ENCODE measurements at places on chromosomes 3 and 15. TPM values are rescaled to one million over a fixed set of nuclear protein-coding genes. Genes with fewer than 3 reads are reported as not detected.
A peak's percentile ranks its signal among the peaks of the same experiment; 100 is the strongest.

The CCRL2 gene
- total RNA-seq, result 1.4 TPM

The TRIM42 gene
- total RNA-seq, result not detected

The TMCO5A gene
- not detected for total RNA-seq

The TM6SF1 gene
- 6.5 TPM for total RNA-seq

The SUCLG2 gene
- total RNA-seq, result 122 TPM

The HTD2 gene
- 14.9 TPM for total RNA-seq

The GOLGA8Q gene
- 1.1 TPM for total RNA-seq

The SLC24A5 gene
- not detected for total RNA-seq

The TGM4 gene
- total RNA-seq, result not detected

The ABHD6 gene
- total RNA-seq, result 9.1 TPM

The GOLGA6L7 gene
- total RNA-seq, result not detected

DNA sequence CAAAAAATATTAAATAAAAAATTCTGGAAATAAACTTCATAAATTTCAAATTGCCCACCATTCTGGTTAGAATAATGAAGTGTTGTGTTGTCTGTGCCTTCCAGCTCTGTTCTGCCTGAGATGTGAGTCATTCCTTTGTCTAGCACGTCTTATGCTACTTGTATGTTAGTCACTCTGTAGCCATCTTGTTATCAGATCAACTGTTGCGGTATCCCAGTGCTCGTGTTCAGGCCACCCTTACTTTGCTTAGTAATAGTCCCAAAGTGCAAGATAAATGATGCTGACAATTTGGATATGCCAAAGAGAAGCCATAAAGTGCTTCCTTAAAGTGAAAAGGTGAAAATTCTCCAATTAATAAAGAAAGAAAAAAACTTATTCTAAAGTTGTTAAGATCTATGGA lies 527.5 kb downstream of the NAALADL2 start:
- no peak for DNase-seq

DNA sequence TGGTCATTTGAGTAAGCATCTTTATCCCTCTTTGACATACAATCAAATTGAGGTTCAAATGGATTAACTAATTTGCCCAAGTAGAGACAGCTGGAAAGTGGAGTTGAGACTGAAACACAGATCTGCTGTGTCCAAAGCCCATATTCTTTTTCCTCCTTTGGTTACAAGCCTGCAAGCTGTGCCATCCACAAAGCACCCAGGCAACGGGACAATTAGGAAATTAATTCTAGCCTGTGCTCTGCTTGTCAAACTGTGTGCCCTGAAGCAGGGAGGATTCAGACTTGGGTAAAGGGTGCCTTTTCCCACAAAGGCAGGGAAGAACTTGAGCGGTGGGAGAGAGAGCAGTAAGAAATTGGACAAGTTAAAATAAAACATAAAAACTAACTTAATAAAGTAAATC lies 127.9 kb downstream of the DTWD1 start:
- DNase-seq, result no peak

DNA sequence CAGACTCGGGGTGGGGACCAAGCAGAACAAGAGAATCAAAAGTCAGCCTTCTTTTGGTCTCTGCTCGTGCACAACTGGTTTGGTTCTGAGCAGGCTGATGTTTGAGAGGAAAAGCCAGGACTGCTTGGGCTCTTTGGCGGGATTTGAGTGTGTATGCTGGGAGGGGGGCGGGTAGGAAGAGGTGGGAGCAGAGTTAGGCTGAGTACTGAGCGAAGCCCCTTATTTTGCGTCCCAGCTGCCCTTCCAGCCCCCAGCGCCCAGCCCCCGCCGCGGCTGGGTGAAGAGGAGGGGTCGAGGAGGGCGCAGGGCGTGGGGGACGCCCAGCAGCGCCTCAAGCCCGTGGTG lies 153.5 kb upstream of the GOLIM4 start:
- no peak for DNase-seq

DNA sequence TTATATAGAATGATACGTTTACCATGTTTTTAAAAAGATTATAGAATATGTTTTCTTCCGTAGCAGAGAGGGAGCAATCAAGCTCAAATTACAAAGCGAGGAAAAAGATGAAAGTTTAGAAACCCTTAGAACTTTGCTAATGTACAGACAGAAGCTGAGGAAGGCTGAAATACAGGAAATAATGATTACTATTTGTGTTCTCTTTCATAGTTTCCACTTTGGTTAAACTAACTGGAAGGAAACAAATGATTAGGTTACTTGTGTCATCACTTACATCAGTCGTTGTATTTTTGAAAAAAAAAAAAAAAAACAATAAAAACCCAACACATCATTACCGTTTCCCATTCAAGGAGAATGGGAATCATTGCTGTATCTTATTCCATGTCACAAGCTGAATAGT lies 337.8 kb upstream of the CBLB start:
- no peak for DNase-seq

- DNase-seq, result peak; percentile 33
Observed at GRCh38 chr15:51227940-51228732, 110.3 kb downstream of the CYP19A1 start.

DNA sequence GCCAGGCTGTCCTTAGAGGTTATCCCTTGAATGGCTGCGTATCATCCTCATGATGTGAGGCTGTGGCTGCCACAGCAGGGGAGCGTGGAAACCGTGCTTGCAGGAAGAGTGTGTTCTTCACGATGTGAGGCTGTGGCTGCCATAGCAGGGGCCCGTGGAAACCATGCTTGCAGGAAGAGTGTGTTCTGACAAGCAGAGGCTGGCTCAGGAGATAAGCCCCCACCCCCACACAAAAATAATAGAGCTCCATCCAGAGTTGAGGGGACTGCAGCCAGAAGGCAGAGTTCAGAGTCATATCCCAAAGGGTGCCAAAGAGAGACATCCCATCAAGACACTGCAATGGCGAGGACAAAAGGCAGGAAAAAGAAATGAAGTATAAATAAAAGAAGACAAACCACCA lies 22.6 kb upstream of the BDH1 start:
- no peak for DNase-seq

- no peak for DNase-seq
Observed at GRCh38 chr3:188788621-188789081, 383.1 kb upstream of the TPRG1 start.

DNA sequence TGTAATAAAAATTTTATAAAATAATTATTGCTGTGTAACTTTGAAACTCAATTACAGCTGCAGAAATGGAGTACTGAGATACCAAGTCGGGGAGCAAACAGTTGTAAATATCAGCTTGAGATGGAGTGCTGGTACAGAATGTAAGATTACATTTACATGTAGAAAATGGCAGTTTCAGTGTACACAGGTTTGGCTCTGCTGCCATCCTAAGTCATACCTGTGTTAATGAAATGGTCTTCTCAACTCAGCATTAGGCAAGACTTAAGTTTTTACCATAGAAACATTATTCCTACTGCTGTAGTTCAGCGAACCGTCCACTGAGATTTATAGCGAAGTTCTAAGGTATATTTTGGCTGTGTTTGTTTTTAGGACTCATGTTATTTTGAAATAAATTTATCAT lies 110.1 kb upstream of the TBL1XR1 start:
- no peak for DNase-seq

DNA sequence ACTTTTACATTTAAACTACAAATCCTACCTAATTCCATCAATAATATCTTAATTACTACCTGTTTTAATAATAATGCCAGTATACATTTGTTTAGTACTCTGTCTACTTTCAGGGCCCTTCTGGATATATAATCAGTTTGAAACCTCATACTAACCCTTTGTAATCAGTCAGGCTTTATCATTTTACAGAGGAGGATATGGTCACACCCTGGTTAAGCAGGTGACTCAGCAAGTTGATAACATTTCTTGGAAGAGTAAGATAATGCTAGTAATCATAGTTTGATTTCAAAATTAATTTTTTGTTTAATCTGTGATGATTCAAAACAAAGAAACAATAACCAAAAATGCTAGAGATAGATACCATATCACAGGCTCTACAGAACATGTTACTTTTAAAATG lies 208.2 kb upstream of the MANF start:
- DNase-seq, result no peak

DNA sequence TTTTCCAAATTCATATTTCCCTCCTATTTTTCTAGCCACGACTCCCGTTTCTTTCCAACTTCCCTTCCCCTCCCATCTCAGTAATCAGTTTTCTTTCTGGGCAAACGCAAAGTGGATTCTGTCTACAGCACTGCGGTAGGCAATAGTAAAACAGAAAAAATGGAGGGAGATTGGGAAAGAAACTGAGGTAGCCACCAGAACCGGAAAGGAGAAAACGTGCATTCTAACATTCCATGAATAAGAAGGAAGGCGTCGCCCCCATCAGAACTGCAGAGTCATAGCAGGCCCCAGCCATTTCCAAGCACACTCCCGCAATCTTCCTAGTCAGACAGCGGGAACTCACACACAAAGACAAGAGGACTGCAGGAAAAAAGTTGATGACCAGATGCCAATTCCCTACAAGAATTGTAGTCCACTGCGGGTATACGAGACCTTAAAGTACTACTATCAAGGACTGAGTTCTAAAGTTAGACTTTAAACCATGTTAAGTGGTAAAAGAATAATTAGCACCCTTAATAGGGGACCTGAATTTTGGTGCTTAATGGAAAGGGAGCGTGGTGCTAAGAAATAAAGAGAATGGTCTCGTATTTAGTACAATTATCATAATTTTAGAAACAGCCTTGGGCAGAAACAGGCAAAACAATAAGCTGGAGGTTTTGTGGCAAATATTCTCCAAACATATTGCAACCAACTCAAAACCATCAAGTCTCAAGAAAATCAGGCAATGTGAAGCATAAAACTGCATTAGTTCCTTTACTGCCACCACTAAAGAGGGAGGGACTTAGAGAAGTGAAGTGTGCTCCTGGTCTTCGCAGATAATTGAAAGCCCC lies 1.4 kb downstream of the PFN2 start:
- peak; percentile 36 for DNase-seq

DNA sequence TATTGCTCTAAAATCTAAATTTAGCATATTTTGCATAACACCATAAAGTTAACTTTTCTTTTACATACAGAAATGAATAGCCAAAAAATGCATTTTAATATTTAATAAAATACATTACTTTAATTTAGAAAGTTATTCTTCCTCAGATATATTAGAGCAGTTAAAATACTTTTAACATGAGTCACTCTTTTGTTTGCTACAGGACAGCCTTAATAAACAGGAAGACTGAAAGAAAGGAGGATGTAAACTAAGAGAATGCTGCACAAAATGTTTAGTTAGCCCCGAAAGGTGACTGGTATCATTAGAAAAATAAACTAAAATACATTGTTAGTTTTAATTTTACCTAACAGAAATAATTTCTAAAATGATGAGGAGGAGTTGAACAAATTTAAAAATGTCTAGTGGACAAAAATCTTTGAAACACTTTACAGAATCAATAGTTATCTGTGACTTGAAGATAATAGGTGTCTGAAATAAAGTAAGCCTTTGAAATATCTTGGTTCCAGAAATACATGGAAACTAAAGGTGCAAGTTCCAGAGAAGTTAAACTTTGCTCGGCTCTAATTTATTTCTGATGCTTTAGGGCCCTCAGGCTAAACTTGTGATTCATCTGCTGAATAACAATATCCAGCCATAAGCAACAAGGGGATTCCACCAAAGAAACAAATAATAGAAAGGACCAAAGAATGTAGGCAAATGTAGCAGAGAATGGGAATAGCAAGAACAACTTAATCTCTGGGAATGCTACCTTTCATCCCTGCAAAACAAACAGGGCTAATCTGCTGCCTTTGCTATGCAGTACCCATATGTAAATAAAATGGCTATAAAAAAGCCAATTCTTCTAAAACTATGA lies 138.3 kb upstream of the UBP1 start:
- no peak for DNase-seq

- no peak for DNase-seq
Observed at GRCh38 chr3:1183320-1184048, 90.7 kb downstream of the CNTN6 start.

- DNase-seq, result no peak
Observed at GRCh38 chr3:62670351-62670750, 204.9 kb downstream of the CADPS start.

DNA sequence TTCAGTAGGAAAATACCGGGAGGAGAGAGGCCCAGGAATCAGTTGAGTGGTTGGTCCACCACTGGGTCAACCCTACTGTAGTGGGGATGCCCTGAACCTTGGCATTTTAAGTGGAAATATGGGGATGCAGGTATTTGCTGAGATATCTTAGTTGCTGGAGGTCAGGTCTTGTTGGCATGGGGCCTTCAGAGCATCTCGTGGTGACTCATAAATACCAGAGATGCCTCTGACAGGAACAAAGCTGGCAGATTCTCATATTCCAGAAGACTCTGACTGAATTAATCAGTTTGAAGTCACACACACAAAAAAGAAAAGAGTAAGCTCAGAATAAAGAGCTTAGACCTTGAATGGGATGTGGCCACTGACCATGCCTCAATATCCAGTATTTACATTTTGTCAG lies 91.6 kb downstream of the CACNA2D3 start:
- no peak for DNase-seq

- DNase-seq, result no peak
Observed at GRCh38 chr3:127552038-127552437, 38.5 kb downstream of the TPRA1 start.

DNA sequence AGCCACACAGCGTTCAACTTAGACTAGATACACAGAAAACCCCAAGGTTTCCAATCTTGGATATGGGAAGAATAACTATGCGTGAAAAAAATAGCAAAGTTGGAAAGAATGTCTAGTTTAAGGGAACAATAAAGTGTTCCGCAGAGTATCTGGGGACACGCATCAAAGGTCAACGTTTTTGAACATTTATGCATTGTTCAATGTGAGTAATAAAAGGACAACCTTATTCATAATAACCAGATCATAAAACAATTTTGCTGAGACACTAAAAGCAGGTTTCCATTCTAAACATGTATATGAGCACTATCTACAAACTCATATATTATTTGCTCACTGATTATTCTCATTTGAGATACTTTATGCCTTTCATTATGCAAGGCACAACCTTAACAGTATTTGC lies 7.8 kb downstream of the ANO10 start:
- no peak for DNase-seq

- DNase-seq, result peak; percentile 86
Observed at GRCh38 chr15:65323071-65323511, 18.6 kb downstream of the RNU5B-1 start.

- peak; percentile 53 for DNase-seq
Observed at GRCh38 chr3:37016903-37017302, 23.6 kb downstream of the MLH1 start.

- no peak for DNase-seq
Observed at GRCh38 chr3:62835554-62836236, 39.5 kb downstream of the CADPS start.
